ENCODE measurements at places on chromosomes 2 and 18.

GRCh38 chr2:99512181-99512591 is 22.4 kb upstream of the REV1 start:
- DNase-seq = no peak

DNA sequence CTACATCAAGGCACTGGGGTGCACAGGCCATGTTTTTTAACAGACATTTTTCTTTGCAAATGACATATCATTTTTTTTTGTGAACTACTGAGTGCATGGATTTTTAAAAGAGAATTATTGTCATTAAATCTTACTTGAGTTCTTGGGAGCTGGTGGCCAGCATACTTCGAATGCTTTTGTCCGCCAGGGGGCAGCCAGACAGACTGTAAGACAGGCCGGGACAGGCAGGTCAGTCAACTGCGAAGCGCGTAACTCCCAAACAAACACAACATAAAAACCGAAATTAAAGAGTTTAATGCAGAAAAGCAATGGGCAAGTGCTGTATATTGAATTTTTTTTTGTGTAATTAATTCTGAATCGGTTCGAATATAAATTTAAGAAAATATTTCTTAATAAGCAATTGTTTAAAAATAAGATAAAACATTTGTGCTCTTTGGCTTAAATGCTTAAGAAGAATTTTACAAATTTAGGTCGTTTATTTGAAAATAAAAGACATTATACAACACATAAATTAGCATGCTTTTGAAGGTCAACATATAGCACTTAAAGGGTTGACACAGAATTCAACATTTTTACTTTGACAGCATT is 142.2 kb upstream of the PXDN start:
- no peak for DNase-seq

DNA sequence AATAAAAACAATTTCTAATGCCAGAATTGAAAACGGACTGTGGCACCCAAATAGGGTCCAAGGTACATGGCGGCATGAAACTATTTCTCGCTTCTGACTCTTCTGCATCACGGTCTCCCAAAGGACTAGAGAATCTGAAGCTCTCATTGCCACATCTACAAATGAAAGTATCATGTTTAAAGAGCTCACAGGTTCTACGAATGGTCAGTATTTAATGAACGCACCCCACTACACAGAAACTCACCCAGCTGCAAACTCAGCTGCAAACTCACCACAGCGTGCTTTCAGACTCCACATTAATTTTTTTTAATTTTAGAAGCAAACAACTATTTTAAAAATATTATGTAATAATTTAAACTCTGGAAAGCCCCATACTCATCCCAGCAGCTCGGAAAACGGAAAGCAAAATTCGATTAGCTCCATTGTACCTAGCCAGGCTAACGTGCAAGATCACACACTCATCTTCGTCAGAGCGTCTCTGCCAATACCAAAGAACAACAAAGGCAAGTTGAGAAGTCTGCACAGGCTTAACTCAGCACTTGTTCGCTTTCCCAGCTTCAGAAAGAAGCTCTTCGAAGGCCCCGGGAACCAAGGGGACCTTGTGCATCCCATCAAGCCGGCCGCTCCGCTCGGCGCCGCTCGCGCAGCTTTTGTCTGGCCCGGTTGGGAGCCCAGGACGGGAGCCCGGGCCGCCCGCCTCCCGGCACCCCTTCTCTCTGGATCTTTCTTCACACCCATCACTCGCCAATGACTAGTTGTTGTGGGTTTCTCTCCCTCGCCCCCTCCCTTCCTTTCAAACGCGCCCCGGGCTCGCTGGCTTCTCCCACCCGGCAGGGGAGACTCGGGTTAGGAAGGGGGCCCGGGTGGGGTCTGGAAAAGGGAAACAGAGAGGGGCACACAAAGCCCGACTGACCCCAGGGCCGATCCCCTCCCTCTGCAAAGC is 785 bp downstream of the CLASP1 start:
- peak; percentile 84 for DNase-seq

DNA sequence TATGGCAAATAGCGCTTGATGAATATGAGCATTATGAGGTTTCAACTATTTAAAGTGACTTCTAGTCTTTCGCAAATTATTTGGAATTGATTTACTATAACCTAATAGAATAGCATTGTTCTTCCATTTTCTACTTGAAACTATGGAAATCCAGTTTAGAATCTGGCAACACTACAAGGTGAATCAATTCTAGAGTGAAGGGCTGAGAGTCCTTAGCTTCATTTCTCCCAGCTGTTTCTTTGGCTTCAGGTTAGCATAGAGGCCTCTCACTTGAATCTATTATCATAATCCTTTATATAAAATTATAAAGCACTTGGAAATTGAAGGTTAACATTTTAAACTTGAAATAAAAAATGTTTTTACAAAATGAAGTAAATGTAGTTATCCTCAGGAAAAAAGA is 318.8 kb downstream of the CCDC85A start:
- no peak for DNase-seq

DNA sequence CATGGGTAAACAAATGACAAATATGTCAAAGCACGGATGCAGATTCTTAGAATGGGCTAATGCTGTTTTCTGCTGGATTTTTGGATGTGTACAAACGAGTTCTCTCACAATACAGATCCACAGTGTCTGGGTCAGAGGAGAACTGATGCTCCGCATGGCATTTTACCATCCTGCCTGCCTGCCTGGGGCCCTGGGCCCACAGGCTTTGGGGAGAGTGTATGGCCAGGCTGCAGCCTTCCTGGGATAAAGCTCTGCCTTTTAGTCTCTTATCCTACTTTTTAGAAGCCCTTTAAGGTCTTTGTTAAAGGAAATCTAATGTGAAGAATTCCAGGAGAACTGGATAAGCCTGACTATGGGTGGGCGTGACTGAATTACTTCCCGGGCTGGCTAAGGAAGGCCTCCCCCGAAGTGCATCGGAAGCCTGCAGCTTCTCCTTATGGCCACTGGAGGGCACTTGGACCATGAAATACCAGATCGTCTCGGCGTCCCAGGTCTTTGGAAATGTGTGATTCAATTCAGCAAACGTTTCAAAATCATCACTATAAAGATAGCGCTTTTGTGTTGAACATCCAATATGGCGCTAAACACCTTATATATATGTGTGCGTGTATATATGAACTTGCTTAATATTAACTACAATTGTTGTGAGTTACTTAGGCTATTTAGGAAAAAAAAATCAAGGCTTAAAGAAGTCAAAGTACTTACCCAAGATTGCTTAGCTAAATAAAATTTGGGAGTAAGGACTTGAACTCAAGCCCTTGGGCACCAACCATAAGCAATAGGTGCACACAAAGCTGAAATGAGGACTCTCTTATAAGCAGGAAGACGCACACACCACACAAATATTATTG is 15.2 kb upstream of the DNPEP start:
- peak; percentile 78 for DNase-seq

DNA sequence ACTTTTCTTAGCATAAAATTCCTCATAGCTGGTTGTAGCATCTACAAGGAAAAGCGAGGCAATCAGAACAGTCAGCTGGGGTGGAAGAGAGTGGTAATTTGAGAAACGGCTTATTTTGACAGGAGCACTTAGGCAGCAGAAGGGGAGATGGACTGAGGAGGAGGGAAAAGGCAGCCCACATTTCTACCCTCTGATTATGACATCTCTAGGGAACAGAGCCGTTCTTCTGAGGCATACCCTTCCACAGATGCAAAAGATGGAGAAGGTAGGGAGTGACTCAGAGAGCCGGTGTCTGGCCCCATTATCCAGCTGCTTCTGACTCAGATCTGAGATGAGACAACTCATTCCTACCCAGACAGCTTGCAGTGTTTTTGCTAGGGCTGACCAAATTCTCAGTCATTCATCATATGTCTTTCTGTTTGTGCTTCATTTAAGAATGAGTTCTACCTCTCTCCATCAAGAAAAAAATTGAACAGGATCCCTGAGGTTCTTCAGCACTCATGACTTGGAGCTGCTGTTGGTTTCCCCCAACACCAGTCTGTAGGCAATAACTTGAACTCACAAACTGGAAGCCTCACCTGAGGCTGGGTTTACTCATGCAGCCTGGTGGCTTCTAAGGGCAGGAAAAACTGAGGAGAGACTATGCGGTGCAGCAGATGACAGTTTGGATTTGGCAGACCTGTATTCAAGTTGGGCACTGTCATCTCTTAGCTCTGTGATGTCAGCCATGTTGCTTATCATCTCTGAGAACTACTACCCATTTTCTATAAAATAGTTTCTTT is 15.9 kb upstream of the SEC11C start:
- DNase-seq = no peak

DNA sequence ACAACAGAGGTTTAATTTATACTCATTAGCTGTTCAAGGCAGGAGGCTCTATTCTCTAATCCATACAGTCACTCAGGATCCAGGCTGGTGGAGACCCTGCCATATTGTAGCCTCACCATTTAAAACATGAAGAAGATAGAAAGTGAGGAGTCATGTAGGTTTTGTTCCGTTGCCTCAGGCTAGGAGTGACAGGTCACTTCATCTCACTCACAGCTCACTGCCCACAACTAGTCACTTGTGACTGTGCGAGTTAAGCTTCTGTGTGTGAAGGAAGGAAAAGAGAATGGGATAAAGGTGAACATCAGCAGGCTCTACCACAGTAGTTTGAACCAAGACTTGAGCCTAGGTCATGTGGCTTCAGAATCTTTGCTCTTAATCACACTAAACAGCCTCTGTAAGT is 9.0 kb upstream of the IGFBP2 start:
- DNase-seq = no peak

- no peak for DNase-seq
These were observed 635.9 kb downstream of the SUCLG1 start for GRCh38 chr2:83823229-83823628.

- DNase-seq = no peak
These were observed 407.1 kb downstream of the CDH19 start for GRCh38 chr18:66196805-66197204.

Measured in aorta (tissue), 5 donors.